ENCODE measurements at places on chromosomes 2 and 18.

GRCh38 chr2:240060977-240061591 lies 7.8 kb upstream of the OR6B3 start:
- peak; percentile 48 for DNase-seq

DNA sequence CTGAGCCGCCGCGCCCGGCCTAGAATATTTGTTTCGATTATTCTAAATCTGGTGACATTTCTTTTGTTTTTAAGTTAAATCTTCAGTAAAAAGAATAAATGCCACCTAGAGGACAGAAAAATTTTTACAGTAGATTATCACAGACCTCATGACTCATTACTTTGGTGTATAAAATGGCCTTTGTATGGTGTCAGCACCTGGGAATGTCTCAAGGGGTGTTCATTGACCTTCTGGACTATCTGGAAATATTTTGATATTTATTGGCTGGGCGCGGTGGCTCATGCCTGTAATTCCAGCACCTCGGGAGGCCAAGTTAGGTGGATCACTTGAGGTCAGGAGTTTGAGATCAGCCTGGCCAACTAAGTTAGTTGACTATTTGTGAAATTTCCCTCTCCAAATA lies 30.3 kb upstream of the SLC30A6 start:
- peak; percentile 85 for DNase-seq

- peak; percentile 76 for DNase-seq
These were observed 10.9 kb downstream of the TMEM87B start for GRCh38 chr2:112065966-112066365.

- no peak for DNase-seq
These were observed 92.2 kb downstream of the SMC6 start for GRCh38 chr2:17661460-17661859.

DNA sequence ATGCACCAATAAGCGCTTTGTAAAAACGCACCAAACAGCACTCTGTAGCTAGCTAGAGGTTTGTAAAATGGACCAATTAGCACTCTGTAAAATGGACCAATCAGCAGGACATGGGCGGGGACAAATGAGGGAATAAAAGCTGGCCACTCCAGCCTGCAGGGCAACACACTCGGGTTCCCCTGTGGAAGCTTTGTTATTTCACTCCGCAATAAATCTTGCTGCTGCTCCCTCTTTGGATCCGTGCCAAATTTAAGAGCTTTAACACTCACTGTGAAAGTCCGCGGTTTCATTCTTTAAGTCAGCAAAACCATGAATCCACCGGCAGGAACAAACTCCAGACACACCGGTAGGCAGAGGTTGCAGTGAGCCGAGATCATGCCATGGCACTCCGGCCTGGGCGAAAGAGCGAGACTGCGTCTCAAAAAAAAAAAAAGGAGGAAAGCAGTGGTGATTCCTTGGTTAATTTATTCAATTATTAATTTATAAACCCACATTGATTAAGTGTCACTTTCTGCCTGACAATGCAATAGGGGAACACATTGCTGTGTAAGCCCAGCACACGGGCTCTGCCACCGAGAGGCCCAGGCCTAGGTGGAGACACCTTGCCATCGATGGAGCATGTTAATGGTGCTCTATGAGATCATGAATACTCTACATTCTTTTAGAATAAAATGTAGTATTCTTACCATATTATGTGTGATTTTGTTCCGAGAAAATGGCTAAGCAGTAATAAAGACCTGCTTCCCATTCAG lies 687.6 kb upstream of the HS6ST1 start:
- no peak for DNase-seq

- no peak for DNase-seq
These were observed 32.4 kb upstream of the EPG5 start for GRCh38 chr18:45999536-45999935.

All from fibroblast of upper back skin (primary cell).